ENCODE measurements at places on chromosomes 12 and 14.

- no peak for DNase-seq
Observed at GRCh38 chr12:34051486-34051885, 29.2 kb downstream of the ALG10 start.

- no peak for DNase-seq
Observed at GRCh38 chr12:38776647-38777046, 128.7 kb downstream of the CPNE8 start.

DNA sequence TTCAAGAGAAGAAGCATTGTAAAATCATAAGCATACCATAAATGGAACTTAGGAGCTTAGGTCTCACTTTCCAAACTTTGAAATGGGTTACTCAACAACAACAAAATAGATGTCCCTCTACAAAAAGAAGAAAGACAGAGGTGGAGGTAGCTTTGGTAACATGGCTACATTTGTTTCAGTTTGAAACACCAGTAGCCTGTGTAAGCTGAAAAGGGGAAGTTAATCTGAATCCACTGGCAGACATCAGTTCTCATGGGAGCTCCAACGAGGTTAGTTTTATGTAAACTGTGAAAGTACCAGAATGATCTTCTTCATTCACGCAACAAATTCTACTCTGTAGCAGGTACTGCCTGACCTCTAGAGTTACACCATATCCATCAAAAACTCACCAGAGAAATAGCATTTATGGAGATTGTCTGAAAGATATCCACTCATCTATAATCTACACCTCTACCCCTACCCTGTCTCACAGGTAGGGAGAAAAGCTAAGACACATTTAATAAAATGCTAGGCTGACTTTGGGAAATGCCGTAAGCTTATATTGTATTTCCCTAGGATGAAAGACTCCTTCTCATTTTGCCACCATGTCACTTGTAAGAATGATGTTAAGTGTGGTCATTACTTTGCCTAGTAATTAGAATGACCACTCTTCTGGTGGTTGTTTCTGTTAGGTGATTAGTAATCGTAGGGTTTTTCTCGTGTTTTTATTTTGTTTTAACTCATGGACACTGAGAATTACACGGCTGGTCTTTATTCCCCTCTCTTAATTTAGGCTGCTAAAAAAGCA is 224.1 kb downstream of the ASCL1 start:
- DNase-seq = no peak

DNA sequence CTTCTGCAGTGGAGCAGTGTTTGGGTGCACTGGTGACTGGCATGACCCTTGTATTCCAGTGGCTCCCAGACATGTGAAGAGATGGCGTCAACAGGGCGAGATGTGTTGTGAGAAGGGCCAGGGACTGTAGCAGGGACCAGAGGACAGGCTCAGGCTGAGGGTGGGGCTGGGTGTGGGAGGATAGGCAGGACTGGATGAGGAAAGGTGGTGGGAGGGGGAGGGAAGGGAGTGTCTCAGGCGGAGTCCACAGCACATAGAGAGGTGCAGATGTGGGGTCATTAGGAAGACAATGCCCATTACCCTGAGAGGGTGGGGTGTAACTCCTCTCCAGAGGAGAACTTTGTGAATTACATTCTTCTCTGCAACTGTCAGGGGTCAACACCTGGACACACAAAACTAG is 78.5 kb downstream of the DICER1 start:
- no peak for DNase-seq

GRCh38 chr14:48937541-48938195 is 648.5 kb downstream of the RPS29 start:
- no peak for DNase-seq

DNA sequence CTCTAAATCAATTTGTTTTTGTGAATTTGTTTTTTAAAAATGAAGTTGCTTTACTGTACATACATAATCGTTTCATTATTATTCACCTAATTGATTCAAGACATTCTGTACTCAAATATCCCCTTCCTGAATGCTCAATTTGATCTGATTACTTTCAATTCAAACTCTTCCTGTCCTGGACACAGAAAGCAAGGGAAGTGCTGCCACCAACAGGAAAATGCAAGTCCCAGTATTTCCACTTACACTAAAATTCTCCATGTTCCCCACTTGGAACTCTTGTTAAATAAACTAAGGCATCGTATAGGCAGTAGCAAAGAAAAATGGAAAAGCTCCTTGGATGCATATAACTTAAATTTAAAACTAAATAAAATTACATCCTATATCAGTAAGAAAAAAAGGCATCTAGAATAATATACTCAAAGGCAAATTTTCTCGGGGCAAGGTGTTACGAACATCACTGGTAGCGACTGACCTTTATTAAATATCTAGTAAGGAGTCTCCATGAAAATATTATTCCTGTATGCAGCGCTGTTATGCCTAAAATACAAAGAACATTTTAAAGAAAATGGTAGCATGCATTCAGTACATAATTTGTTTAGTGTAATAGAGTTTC is 72.0 kb upstream of the DBX2 start:
- DNase-seq = no peak

- DNase-seq = no peak
Observed at GRCh38 chr12:113463746-113464451, 7.8 kb downstream of the LHX5 start.

DNA sequence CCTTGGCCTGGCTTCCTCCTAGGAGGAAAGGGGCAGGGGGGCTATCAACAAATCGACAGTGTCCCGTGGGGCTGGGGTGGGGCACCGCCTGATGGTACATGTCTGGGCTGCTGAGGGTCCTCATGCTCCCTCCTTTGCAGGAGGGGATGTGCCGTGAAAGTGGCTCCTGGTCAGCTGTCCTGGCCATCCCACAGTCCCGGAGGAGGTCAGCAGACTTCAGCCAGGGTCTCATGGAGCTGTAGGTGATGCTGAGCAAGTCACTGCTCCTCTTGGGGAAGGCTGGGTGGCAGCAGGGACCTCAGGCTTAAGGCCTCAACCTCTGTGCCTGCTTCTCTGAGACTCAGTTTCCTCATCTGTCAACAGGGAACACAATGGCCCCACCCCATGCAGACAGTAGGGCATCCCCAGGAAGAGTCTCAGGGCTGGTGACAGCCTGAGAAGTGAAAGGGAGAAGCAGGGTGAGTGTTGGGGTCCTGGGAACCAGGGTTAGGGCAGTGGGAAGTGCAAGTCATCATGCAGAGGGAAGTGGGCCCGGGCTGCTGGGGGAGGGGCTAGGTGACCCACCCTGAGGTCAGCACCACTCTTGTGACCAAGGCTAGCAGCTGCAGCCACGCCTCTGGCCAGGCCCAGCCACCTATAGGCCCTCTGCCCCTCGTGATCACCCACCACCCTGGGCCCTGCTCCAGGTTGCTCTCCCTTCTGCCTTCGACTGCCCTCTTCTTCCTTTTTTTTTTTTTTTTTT is 4.4 kb upstream of the TNFAIP2 start:
- no peak for DNase-seq

- no peak for DNase-seq
Observed at GRCh38 chr12:49923880-49924556, 20.3 kb upstream of the FAIM2 start.

DNA sequence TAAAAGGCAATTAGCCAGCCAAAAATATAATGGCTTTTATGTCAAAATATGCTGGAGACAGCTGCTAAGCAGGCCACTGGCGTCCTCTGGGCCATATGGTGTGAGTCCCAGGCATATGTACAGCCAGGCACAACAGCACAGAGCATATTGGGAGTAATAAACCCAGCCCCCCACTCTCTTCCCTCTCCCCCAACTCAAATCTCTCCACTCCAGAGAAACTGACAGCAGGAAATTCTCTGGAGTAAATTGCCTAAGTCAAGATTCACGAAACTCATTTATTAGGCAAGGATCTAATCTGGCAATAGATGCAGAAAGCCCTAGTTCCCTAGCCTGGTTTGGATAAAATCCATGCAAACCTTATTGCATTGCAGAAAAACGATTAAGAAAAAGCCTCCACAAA is 147.9 kb upstream of the SEL1L start:
- no peak for DNase-seq

GRCh38 chr14:73027546-73027945 is 640 bp upstream of the ZFYVE1 start:
- no peak for DNase-seq

DNA sequence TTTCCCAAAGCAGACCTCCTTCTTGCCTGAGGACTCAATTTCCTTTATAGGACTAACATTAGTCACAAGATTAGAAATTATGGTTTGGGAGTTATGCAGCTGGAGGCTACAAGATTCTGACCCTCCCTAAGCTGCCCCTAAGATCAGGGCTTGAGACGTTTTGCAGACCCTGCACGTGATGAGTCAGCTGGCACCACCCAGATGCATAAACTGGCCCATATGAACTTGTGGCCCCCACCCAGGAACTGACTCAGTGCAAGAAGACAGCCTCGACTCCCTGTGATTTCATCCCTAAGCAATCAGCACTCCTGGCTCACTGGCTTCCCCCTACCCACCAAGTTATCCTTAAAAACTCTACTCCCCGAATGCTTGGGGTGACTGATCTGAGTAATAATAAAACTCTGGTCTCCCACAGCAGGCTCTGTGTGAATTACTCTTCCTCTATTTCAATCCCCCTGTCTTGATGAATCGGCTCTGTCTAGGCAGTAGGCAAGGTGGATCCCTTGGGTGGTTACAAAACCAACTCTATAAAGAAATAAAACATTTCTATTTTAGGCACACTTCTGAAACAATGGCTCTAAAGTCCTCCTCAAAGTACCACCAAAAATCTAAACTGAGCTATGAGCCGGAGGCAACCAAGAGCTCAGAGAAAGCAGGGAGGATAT is 233.4 kb downstream of the TMEM132D start:
- no peak for DNase-seq

GRCh38 chr12:130860311-130860710 is 11.6 kb upstream of the RAN start:
- DNase-seq = no peak

DNA sequence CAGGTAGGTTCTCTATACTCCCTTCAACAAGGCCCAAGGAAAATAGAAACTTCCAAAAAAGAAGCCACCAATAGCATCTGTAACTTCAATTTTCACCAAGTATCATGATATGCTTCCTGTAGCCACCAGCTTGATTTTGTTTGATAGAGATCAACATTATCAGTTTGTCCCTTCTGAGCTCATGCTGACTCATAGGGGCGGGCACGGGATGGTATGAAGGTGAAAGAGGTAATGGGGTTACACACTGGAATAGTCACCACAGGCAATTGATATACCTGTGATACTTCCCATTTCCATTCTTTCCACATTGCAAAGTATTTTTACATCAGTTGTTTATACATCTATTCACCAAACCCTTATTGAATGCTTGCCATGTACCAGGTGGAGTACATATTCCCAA is 134.1 kb downstream of the KCNA5 start:
- DNase-seq = no peak

DNA sequence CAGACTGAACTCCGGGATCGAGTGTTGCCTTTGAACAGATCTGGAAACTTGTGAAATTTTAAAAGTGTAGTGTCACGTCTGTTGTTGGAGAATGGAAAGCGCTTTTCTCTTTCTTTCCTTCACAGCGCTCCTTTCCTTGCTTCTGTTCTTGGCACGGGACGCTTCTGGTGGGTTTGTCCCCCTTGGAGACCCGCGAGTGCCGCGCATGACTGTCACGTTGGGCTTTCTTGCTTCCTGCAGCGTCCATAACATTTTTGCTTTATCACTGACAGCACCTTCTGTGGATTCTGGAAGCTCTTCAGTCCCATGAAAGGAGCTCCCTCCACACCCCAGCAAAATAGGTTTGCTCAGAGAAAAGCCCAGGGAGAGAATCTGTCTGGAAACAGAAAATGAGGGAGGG is 193.0 kb upstream of the TMEM132C start:
- no peak for DNase-seq

DNA sequence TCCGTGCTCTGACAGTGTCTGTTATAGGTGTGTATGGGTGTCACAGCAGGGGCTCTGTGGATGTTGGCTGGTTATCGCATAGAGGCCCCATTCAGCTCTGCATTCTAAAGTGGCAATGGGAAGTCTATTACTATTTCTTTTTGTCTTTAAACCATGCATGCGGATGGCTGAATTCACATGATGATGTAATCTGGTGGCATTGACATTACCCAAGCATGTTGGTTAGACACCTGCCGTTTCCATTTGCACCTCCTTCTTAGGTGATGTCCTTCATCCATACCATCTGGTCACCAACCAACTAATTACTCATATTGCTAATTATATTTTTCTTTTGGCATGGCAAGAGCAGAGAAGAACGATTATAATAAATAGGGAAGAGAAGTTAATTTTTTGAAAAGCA is 270.8 kb upstream of the RGS6 start:
- DNase-seq = no peak

DNA sequence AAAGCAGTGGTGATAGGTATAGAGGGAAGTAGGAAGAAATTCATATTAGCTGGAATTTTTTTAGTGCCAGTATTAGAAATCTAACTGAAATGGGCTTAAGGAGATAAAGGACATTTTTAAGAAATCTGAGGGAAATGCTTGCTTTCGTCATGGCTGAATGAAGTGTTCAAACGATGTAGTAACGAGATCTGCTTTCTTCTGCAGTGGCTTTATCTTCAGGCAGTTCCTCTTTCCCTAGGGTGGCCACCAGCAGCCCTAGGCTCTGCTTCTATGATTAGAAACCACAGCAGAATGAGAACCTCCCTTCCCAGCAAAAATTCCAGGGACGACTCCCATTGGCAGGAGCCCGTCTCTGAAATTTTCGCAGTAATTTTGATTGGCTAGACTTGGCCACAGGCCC is 163.9 kb upstream of the FRMD6 start:
- no peak for DNase-seq

GRCh38 chr14:84003346-84003745 is 1526.6 kb upstream of the FLRT2 start:
- DNase-seq = no peak

Measured in T-helper 1 cell (primary cell).